Left ventricle myocardium inferior (tissue), 1 donor: ENCODE measurements at places on chromosomes 16 and 17. TPM values are rescaled to one million over a fixed set of nuclear protein-coding genes. Genes with fewer than 3 reads are reported as not detected.
A peak's percentile ranks its signal among the peaks of the same experiment; 100 is the strongest.

Gene CTRB1
- not detected for total RNA-seq

Gene FBXL20
- 14.2 TPM for total RNA-seq

Gene CAPNS2
- total RNA-seq, result not detected

Gene CBLN1
- total RNA-seq, result 0.77 TPM

DNA sequence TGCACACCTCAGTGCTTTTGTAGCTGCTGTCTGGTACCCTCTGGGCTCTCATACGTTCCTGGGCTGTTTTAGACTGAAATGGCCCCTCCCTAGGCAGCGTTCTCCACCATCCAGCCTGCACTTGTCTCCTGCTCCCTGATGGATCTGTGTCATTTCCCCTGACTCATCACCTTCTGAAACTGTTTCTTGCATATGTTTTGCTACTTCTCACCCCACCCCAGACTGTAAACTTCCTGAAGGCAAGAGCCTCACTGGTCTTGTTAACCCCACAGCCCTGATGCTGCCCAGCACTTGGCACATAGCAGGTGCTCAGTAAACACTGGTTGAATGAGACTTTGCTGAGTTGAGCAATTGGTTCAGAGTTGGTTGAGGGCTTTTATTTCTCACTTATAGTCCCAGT is 78.7 kb downstream of the CRISPLD2 start:
- no peaks in the 10 kb centered on the region for H3K4me1 ChIP-seq
- peak overlapping the region; percentile 48 for H3K27ac ChIP-seq
- peaks cover 19% of the 10 kb centered on the region for H3K36me3 ChIP-seq
- H3K4me3 ChIP-seq, result no peak overlapping the region

DNA sequence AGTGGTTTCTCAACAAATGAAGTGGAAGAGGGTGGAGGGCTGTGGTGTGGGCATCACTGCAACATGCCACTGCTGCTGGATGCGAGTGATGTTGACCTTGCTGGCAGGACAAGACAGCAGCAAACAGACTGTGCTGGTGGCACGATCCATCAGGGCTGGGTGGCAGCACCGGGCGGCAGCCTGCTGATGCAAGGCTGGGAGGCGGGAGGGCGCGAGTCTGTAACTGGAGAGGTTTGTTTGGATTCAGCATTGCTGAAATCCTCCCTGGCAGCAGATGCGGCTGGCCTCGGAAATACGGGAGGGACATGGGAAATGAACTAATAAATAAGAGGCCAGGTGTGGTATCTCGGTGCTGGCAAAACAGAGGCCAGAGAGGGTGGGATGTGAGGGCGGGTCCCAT is 224.2 kb downstream of the ENGASE start:
- H3K27me3 ChIP-seq, result peaks cover 65% of the 10 kb centered on the region
- no peak overlapping the region for H3K27ac ChIP-seq
- no peak for DNase-seq

GRCh38 chr17:78789663-78790181 is 7.6 kb upstream of the CYTH1 start:
- H3K36me3 ChIP-seq, result peaks cover 8% of the 10 kb centered on the region
- peaks cover 58% of the 10 kb centered on the region for H3K4me1 ChIP-seq
- peak overlapping the region; percentile 77 for H3K27ac ChIP-seq

GRCh38 chr17:62581764-62582163 is 45.7 kb upstream of the MRC2 start:
- DNase-seq, result no peak
- H3K27ac ChIP-seq, result no peak overlapping the region
- H3K4me3 ChIP-seq, result no peak overlapping the region
- H3K36me3 ChIP-seq, result peaks cover 62% of the 10 kb centered on the region
- no peaks in the 10 kb centered on the region for H3K27me3 ChIP-seq
- H3K4me1 ChIP-seq, result peaks cover 19% of the 10 kb centered on the region

DNA sequence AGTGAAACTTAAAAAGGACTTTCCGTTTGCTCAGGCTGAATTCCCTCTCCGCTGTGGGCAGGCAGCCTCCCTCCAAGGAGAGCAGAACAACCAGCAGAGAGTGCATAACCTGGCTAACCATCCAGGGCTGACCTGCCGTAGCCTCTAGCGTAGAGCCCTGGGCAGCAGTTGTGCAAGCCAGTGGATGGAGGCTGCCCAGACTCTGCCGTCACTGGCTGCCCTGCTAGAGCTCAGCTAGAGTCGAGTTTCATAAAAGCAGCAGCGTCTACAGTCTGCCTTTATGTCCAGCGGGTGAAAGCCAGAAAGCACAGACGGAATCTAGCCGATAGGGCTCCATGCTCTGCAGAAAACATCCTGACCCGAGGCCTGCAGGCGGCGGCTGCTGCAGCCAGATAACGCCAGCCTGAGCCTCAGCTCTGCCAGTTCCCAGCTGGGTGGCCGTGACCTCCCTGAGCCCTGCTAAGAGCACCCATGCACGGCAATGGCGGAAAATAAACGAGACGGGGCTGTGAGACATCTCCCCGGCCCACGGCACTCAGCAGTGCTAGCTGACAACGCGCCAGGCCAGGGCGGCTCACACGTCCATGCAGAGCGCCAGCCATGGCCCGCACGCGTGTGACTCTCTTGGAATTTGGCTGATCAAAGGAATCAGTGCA is 231.3 kb downstream of the ENGASE start:
- peaks cover 22% of the 10 kb centered on the region for H3K27me3 ChIP-seq
- peak; percentile 41 for DNase-seq
- peak overlapping the region; percentile 44 for H3K4me3 ChIP-seq
- peak overlapping the region; percentile 85 for H3K27ac ChIP-seq

DNA sequence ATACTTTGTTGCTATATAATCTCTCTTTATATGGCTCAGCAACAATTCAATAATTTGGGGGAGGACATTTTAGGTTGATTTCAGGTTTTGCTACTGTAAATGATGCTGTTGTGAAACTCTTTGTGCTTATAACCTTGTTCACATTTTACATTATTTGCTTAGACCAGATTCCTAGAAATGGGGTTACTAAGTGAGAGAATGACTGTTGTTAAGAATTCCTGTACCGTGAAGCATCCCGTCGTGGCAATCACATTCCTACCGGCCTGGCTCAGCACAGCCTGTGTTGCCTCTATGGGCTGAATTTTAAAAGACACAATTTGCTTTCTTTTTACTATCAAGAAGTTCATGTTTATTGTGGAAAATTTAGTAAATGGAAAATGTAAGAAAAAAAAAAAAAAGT is 31.4 kb downstream of the B9D1 start:
- DNase-seq, result no peak
- H3K36me3 ChIP-seq, result peaks cover 59% of the 10 kb centered on the region
- H3K27me3 ChIP-seq, result no peaks in the 10 kb centered on the region
- peaks cover 25% of the 10 kb centered on the region for H3K4me1 ChIP-seq
- no peak overlapping the region for H3K27ac ChIP-seq

DNA sequence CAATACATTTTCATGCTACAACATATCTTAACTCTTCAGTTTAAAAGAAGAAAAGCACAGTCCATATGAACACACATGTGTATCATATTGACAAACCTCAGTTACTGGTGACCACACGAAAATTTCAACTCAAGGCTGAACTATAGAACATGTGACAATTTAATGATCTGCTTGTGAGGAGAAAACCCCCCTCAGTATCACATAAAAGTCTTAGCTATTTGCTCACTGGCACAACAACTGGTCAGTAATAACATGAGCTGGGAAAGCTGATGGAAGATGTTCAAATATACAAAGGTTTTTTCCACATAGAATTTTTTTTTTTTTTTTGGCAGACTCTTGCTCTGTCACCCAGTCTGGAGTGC is 19.5 kb downstream of the ZNF652 start:
- no peaks in the 10 kb centered on the region for H3K36me3 ChIP-seq
- peaks cover 35% of the 10 kb centered on the region for H3K4me1 ChIP-seq
- no peak overlapping the region for H3K27ac ChIP-seq
- H3K27me3 ChIP-seq, result no peaks in the 10 kb centered on the region

GRCh38 chr16:89407282-89407924 is 83.0 kb downstream of the ANKRD11 start:
- no peak overlapping the region for H3K4me3 ChIP-seq
- no peaks in the 10 kb centered on the region for H3K36me3 ChIP-seq
- H3K27ac ChIP-seq, result peak overlapping the region; percentile 10
- no peaks in the 10 kb centered on the region for H3K27me3 ChIP-seq
- peaks cover 96% of the 10 kb centered on the region for H3K4me1 ChIP-seq

DNA sequence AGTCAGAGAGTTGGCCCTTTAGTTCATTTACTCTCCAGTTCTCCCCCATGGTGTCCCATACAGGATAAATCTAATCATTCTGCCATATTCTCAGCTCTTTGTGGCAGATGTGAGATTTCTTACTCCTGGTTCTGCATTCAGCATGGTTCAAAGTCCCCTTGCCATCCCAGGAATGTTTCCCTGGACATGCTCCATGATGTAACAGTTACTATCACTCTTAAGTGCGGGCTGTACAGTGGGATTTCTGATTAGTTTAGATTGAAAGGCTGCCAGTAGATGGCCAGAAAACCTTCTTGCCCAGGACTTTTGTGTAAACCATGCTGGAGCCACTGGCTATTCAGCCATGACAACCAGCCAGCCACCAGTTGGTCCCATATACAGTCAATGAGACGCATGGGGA is 10.4 kb downstream of the KRT37 start:
- no peaks in the 10 kb centered on the region for H3K36me3 ChIP-seq
- H3K27ac ChIP-seq, result no peak overlapping the region
- peaks cover 13% of the 10 kb centered on the region for H3K4me1 ChIP-seq
- DNase-seq, result no peak
- no peak overlapping the region for H3K4me3 ChIP-seq

DNA sequence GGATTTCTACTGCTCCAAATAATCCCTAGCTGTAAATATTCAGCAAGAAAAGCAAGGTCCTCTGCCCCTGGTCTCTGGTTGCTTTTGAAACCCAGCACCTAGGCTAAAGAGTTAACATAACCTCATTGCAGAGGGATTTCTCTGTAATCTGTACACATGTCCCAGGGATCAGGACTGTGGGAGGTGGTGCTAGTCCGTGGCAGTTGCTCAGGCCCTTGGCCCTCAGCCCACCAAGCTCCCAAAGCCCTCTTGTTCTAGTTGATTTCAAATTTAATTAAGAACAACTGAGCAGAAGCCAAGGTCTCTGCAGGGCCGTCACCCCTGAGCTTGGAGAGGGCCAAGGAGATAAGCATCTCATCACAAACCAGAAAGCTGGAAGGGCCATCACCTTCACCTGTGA is 181.1 kb downstream of the SOX9 start:
- H3K27me3 ChIP-seq, result peaks cover 54% of the 10 kb centered on the region
- H3K4me1 ChIP-seq, result peaks cover 8% of the 10 kb centered on the region
- no peaks in the 10 kb centered on the region for H3K36me3 ChIP-seq
- no peak overlapping the region for H3K27ac ChIP-seq
- DNase-seq, result peak; percentile 46
- H3K4me3 ChIP-seq, result no peak overlapping the region

- no peak for DNase-seq
- H3K4me3 ChIP-seq, result no peak overlapping the region
Observed at GRCh38 chr16:4005281-4005680, 111.0 kb downstream of the ADCY9 start.

DNA sequence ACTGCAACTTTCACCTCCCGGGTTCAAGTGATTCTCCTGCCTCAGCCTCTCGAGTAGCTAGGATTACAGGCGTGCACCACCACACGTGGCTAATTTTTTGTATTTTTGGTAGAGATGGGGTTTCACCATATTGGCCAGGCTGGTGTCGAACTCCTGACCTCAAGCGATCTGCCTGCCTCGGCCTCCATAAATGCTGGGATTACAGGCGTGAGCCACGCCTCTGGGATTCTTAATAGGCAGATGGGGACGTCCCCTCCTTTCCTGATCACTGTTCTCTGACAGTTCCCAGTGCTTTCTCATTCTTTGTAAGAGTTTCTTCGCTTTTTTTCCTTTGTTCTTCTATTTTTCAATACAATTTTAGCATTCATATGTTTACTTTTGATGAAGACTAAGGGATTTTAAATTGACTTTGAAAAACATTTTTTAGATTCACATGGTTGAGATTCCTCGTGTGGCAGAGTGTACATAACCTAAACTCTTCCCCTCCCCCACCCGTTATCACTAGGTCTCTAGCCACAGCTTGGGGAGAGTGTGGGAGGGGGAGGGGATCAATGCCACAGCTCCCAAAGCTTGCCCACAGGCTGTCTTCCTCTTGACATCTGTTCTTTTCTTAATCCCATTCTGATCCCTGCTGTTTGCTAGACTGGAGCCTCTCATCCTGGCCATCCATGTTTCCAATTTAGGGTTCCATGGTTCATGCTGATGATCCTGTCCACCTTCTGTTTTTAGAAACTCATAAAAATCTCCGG is 11.0 kb downstream of the ADORA2B start:
- no peak overlapping the region for H3K27ac ChIP-seq
- H3K4me3 ChIP-seq, result no peak overlapping the region
- H3K27me3 ChIP-seq, result no peaks in the 10 kb centered on the region
- H3K36me3 ChIP-seq, result no peaks in the 10 kb centered on the region

DNA sequence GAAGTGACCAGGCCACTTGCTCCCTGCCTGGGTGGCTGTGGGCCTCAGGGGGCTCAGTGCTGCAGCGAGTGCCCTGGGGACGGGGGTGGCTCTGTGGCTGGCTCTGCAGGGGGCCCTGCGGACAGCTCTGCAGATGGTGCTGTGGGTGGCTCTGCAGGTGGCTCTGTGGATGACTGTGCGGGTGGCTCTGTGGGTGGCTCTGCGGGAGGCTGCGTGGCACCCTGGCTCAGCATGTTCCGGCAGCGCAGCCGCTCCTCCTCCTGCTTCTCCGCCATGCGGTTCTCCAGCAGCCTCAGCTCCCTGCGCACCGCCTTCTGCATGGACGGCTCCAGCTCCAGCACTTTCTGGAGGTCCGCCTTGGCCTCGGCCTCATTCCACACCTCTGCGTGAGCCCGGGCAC is 9.5 kb downstream of the AIPL1 start:
- no peaks in the 10 kb centered on the region for H3K4me1 ChIP-seq
- DNase-seq, result no peak
- H3K27me3 ChIP-seq, result peaks cover 47% of the 10 kb centered on the region
- no peak overlapping the region for H3K4me3 ChIP-seq

DNA sequence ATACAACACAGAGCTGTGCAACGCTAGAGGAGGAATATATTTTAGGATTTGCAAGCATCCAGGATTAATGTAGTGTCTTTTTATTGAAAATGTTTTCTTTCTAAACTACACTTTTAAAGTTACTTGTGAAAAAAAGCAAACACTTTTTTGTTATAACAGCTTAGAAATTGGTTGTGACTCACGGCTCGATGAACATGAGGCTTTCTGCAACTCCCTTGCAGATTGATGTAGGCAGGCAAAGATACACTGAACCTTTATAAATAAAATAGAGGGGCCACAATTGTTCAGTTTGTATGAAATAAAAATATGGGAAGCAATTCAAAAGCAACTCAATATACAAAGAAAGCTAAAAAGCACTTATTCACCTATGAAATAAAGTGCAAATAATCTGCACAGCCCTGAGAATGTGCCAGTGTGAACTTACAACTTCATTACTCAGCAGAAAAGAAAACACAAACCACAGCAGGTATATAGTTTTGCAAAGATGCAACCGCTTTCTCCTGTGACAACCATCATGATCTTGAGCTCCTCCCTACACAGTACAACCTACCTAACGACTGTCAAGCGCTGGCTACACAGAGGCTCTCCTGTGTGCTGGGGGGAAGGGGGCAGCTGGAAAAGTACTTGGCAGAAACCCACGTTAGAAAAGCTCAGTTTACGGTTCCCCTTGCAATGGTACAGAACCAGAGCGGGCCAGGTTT is 948 bp downstream of the LUC7L start:
- no peaks in the 10 kb centered on the region for H3K27me3 ChIP-seq
- no peak for DNase-seq
- peaks cover 39% of the 10 kb centered on the region for H3K36me3 ChIP-seq
- H3K4me1 ChIP-seq, result peaks cover 32% of the 10 kb centered on the region
- H3K27ac ChIP-seq, result peak overlapping the region; percentile 99

GRCh38 chr17:61196302-61196704 is 203.3 kb upstream of the TBX2 start:
- H3K4me1 ChIP-seq, result no peaks in the 10 kb centered on the region
- DNase-seq, result no peak
- no peak overlapping the region for H3K4me3 ChIP-seq
- H3K27ac ChIP-seq, result no peak overlapping the region
- no peaks in the 10 kb centered on the region for H3K36me3 ChIP-seq
